Astrocyte (in vitro differentiated cells and primary cell): ENCODE measurements at places on chromosomes 1 and 21.

- peaks cover 2% of the 10 kb centered on the region for H3K27me3 ChIP-seq
- no peaks in the 10 kb centered on the region for H3K4me1 ChIP-seq
- no peaks in the 10 kb centered on the region for H3K36me3 ChIP-seq
- no peak for DNase-seq
- H3K4me3 ChIP-seq = no peak overlapping the region
- H3K27ac ChIP-seq = no peak overlapping the region
Observed at GRCh38 chr21:31780944-31781343, 49.0 kb upstream of the SCAF4 start.

- H3K4me3 ChIP-seq = no peak overlapping the region
- no peak for DNase-seq
- no peaks in the 10 kb centered on the region for H3K36me3 ChIP-seq
- no peaks in the 10 kb centered on the region for H3K27me3 ChIP-seq
- H3K4me1 ChIP-seq = no peaks in the 10 kb centered on the region
Observed at GRCh38 chr1:118225471-118225870, 40.4 kb upstream of the SPAG17 start.

GRCh38 chr1:183804916-183805841, at the start of gene RGL1:
Gene RGL1 (plus strand): TSS chr1:183805120. CDS start chr1:183805298, 178 bp downstream.
- H3K27ac ChIP-seq = peak within 1 kb of the TSS; percentile 46
- H3K4me1 ChIP-seq = peaks cover 30% of the 10 kb centered on the region

DNA sequence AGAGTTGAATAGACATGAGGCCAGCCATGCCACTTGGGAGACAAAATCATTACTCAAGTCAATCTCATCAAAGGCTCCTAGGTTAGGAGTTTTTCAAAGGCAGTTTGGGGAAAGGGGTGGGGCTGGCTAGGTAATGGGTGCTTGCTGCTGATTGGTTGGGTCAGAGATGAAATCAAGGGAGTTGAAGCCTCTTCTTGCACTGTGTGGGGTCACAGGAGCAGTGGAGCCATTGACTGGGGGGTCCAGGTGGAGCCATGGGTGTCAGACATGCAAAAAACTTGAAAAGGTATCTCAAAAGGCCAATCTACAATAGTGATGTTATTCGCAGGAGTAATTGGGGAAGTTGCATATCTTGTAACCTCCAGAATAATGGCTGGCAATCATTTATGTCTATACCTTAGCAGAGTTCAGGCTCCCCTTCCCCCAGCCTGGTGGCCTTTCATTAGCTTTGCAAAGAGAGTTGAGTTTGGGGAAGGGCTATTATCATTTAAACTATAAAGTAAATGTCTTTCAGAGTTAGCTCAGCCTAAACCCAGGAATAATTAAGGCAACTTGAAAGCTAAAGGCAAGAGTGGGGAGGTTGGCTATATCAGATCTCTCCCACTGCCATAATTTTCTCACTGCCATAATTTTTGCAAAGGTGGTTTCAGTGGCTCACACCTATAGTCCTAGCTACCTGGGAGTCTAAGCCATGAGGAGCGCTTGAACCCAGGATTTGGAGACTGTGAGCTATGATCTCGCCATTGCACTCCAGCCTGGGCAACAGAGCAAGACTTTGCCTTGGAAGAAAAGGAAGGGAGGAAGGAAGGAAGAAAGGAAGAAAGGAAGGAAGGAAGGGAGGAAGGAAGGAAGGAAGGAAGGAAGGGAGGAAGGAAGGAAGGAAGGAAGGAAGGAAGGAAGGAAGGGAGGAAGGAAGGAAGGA, 7.8 kb upstream of the PINK1 start:
- no peak overlapping the region for H3K4me3 ChIP-seq
- DNase-seq = no peak
- no peaks in the 10 kb centered on the region for H3K4me1 ChIP-seq
- H3K36me3 ChIP-seq = no peaks in the 10 kb centered on the region

DNA sequence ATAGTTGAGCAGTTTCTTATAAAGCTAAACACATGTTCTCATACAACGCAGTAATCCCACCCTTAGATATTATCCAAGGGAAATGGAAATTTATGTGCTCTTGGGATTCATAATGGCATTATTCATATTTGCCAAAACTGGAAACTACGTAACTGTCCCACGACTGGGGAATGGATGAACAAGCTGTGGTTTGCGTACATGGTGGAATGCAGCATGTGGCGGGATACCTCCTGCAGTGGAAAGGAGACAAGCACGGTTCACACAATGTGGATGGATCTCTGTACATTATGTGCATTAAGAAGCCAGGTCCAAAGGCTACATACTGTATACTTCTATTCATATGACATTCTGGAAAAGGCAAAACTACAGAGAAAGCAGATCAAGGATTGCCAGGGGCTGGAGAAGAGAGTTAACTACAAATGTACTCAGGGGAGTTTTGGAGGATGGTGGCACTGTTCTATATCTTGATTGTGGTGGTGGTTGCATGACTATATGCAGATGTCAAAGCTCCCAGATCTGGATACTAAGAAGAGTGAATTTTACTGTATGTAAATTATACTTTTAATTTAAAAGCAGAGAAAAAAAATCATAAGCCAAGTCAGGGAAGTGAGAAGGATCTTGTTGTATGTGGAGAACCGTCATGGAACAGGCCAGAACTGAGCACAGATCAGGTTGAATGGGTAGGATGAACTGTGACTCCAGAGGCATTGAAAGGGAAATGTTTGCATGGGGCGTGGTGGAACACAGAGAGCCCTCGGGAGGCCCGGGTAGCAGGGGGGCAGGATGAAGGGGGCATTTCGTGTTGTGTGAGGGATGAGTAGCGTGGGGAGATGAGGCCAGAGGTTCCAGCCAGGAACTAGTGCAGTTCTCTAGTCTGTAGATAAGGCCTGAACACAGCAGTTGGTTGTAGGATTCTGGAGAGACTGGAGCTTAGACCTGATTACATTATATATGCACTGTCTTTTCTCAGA, 90.7 kb downstream of the GALNT2 start:
- no peaks in the 10 kb centered on the region for H3K27me3 ChIP-seq
- DNase-seq = no peak
- H3K27ac ChIP-seq = no peak overlapping the region
- H3K4me1 ChIP-seq = peaks cover 23% of the 10 kb centered on the region

- no peaks in the 10 kb centered on the region for H3K4me1 ChIP-seq
- H3K4me3 ChIP-seq = no peak overlapping the region
- no peak overlapping the region for H3K27ac ChIP-seq
- no peak for DNase-seq
- H3K36me3 ChIP-seq = no peaks in the 10 kb centered on the region
Observed at GRCh38 chr1:243638186-243638585, 211.9 kb downstream of the AKT3 start.

GRCh38 chr1:93021539-93022134, 57.4 kb upstream of the MTF2 start:
- H3K27me3 ChIP-seq = peaks cover 14% of the 10 kb centered on the region
- H3K4me1 ChIP-seq = no peaks in the 10 kb centered on the region
- no peaks in the 10 kb centered on the region for H3K36me3 ChIP-seq
- peak; percentile 38 for DNase-seq

DNA sequence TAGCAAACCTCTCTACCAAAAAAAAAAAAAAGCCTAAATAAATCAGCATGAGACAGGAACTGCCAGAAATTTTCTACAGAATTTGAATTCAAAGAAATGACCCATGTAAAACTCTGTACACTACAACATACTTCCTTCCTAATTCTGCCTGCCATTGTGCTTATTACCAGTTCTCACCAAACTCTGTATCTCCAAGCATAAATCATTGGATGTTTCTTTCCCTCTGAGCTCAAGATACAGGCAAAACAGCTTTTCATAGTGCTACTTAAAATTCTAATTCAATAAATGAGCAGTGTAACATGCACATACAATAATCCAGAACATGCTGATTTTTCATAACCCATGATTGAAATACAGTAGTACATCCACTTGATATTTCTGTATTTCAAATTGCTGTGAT, 87.0 kb downstream of the EIF4G3 start:
- no peak for DNase-seq
- H3K36me3 ChIP-seq = peaks cover 7% of the 10 kb centered on the region
- peaks cover 10% of the 10 kb centered on the region for H3K4me1 ChIP-seq
- H3K27ac ChIP-seq = no peak overlapping the region

GRCh38 chr1:60563777-60564535, 490.4 kb upstream of the C1orf87 start:
- no peaks in the 10 kb centered on the region for H3K27me3 ChIP-seq
- H3K36me3 ChIP-seq = no peaks in the 10 kb centered on the region
- no peak overlapping the region for H3K27ac ChIP-seq

DNA sequence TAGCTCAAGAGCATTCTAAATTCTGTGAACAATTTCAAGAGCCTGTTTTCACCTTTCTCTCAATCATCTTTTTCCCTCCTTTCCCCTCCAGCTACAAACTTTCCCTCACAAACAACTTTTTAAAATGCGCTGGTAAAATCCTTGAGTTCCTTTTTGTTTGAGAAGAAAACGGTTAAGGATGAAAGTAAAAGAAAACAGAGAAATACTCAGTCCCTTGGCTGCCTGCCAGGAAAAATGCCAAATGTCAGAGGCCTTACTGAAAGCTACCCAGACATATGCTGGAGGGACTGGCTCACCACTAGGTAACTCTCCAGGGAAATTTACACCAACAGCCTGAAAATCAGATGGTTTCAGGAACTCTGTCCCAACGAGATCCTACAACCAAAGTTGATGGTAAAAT, 11.0 kb upstream of the SERBP1 start:
- H3K27ac ChIP-seq = no peak overlapping the region
- no peaks in the 10 kb centered on the region for H3K36me3 ChIP-seq
- H3K27me3 ChIP-seq = no peaks in the 10 kb centered on the region
- DNase-seq = peak; percentile 48
- H3K4me3 ChIP-seq = no peak overlapping the region
- peaks cover 11% of the 10 kb centered on the region for H3K4me1 ChIP-seq

GRCh38 chr1:232271991-232272589, 357.8 kb downstream of the SIPA1L2 start:
- peaks cover 7% of the 10 kb centered on the region for H3K27me3 ChIP-seq
- H3K36me3 ChIP-seq = no peaks in the 10 kb centered on the region
- H3K4me1 ChIP-seq = no peaks in the 10 kb centered on the region
- DNase-seq = peak; percentile 35

GRCh38 chr1:25806418-25806817, 6.4 kb downstream of the SELENON start:
- peaks cover 24% of the 10 kb centered on the region for H3K4me1 ChIP-seq
- peak; percentile 66 for DNase-seq
- no peaks in the 10 kb centered on the region for H3K27me3 ChIP-seq
- no peak overlapping the region for H3K27ac ChIP-seq
- H3K36me3 ChIP-seq = peaks cover 5% of the 10 kb centered on the region

GRCh38 chr1:184188037-184188436, 136.5 kb downstream of the TSEN15 start:
- H3K4me1 ChIP-seq = no peaks in the 10 kb centered on the region
- no peaks in the 10 kb centered on the region for H3K27me3 ChIP-seq
- no peaks in the 10 kb centered on the region for H3K36me3 ChIP-seq

DNA sequence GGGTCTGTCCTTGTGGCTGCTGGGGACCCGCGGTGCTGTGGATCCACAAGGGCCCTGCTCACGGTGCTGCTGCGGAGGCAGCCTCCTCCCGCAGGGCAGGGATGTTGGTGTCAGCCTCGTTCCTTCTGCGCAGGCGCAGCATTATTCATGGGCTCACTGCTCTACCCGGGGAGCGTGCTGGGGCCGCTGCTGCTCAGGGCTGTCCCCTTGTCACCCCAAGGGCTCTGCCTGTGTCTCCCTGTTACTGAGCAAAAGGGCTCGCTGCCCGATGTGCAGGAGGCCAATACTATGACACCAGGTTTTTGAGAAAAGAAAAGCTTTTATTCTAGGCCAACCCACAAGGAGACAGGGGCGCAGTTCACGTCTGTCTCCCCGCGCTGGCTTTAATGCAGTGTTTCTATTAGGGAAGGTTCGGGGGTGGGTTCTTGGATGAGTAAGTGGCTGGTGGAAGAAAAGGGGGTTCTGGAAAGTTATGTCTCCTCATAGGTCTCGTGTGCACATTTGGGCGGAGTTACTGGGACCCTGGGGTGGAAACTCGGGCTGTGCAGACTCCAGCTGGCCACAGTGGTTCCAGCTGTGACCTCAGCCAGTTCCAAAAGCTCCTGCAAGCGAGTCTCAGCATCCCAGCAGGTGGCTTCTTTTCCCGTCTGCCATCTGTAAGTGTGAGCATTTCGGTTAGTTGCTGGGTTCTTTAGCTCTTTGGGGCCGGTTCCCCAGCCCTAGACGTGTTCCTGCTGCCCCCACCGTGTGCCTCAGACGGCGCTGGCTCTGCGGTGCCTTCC, 40.8 kb upstream of the LRRC3 start:
- no peak for DNase-seq
- H3K27ac ChIP-seq = no peak overlapping the region
- H3K4me3 ChIP-seq = no peak overlapping the region
- H3K36me3 ChIP-seq = no peaks in the 10 kb centered on the region
- no peaks in the 10 kb centered on the region for H3K4me1 ChIP-seq
- no peaks in the 10 kb centered on the region for H3K27me3 ChIP-seq

DNA sequence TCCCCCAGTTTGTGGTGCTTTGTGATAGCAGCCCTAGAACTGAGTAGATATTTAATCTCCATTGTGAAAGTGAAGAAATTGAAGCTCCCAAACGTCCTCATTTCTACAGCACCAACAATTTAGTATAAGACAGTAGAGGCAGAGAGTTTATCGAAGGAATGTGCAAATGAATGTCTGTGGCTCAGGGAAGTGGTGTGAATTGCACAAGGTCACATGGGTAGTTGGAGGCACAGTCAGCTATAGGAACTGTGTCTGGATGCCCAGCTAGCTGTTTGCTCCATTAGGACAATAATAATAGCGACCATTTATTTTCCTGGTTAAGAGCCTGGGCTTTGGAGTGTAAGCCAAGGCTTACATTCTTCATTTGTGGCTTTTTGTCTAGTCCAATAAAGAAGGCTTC, 144.4 kb upstream of the USP24 start:
- no peak overlapping the region for H3K4me3 ChIP-seq
- no peaks in the 10 kb centered on the region for H3K36me3 ChIP-seq
- no peaks in the 10 kb centered on the region for H3K27me3 ChIP-seq
- H3K4me1 ChIP-seq = peaks cover 6% of the 10 kb centered on the region
- no peak overlapping the region for H3K27ac ChIP-seq
- peak; percentile 8 for DNase-seq

DNA sequence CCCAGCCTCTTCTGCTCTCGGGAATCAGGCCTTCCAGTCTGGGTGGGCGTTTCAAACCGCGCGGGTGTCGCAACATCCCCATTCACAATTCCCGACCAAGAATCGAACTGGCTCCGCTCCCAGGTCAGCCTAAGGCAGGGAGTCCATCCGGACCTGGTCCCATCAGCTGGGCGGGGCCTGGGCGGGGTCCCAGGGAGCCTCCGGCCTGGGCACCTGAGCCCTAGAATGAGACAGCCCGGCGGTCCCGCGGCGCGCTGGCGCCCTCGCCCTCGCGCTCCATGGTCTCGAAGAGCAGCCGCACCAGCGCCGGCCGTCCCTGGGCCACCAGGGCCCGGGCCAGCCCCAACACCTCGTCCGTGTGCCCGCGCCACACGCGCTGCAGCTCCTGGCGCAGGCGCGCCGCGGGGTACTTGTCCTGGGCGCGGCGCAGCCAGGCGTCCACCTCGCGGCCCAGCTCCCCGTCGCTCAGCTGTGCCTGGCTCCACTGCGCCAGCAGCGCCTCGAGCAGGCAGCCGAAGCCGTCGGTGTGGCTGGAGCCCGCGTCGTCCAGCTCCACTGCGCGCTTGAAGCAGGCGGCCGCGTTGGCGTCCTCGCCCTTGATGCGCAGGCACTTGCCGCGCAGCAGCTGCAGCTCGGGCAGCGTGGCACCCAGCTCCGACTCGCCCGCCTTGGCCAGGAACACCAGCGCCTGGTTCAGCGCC, 16.9 kb upstream of the PARS2 start:
- no peak for DNase-seq
- H3K4me1 ChIP-seq = peaks cover 3% of the 10 kb centered on the region
- no peak overlapping the region for H3K27ac ChIP-seq
- H3K4me3 ChIP-seq = no peak overlapping the region
